ENCODE measurements at places on chromosomes 5 and 9. TPM values are rescaled to one million over a fixed set of nuclear protein-coding genes. Genes with fewer than 3 reads are reported as not detected.

Gene KIF27
- polyA plus RNA-seq, result 8.8 TPM

DNA sequence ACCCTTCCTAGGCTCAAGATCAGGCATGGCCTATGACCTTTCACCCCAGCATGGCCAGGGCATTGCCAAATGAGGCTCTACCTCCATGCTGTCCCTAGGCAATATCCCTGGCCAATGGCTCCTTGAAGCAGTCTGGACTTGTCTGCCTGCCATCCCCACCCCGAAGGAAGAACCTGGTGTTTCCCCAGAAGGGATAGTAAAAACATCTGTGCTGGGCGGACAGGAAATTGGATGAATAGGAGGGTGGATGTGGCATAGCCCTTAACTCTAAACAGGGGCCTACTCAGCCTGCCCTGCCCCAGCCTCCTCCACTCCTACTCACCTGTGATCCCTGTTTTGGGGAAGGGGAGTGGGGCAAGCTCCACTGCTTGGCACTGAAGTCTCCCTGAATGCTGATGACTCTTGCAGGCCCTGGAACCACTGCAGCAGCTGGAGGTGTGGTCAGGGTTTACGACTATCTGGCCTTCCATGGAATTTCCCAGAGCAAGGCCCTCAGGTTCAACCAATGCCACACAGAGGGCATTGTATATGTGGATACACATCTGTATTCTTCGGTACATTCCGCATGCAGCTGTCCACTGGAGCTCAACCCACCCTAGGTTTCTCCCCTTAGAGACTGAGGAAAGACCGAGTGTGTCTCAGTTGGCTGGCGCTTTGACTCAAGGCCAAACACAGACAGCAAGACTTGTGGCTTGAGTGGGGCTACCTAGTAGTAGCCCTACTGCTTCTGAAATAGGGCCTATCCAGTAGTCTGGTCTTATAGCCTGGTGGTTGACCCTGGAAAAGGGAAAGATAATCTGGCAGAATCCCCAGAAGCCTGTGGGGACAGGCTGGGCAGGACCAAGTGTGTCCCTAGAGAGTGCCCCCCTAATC lies 6.4 kb upstream of the P4HA2 start:
- no peak for DNase-seq

Gene COX7C
- 755 TPM for polyA plus RNA-seq

GRCh38 chr9:88605512-88606362 lies 70.8 kb downstream of the NXNL2 start:
- DNase-seq, result peak; percentile 23

GRCh38 chr5:90675222-90675621 lies 116.6 kb downstream of the ADGRV1 start:
- DNase-seq, result no peak

Gene FAM78A
- polyA plus RNA-seq, result 32.3 TPM

Gene DDX4
- polyA plus RNA-seq, result 0.11 TPM

Gene PCDHB14
- 7.0 TPM for polyA plus RNA-seq

Gene CAMK2A
- 46.4 TPM for polyA plus RNA-seq

DNA sequence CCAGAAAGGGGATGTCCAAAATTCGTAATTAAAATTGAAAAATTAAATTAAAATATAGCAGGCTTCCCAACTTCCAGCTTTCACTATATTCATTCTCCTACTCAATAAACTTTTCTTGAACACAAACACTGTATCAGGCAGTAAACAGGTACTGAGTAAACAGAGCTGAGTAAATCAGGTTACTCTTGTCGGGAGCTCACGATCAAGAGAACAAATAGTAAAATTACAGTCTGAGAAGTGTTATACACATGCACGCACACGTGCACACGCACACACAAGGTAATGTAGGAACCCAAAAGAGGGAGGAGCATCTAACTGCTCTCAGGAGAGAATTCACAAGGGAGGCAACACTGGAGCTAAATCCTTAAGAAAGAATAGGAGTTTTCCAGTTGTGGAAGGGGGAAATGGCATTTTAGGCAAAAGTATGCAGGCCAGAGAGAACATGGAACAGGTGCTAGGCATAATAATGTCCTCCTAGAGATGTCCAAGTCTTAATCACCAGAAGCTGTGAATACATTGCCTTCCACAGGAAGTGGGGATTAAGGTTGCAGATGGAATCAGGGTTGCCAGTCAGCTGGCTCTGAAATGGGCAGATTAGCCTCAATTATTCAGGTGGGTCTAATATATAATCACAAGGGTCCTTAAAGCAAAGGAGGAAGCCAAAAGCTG lies 598.8 kb upstream of the BRINP1 start:
- no peak for DNase-seq

GRCh38 chr5:97297063-97297703 lies 114.1 kb upstream of the RIOK2 start:
- peak; percentile 7 for DNase-seq

DNA sequence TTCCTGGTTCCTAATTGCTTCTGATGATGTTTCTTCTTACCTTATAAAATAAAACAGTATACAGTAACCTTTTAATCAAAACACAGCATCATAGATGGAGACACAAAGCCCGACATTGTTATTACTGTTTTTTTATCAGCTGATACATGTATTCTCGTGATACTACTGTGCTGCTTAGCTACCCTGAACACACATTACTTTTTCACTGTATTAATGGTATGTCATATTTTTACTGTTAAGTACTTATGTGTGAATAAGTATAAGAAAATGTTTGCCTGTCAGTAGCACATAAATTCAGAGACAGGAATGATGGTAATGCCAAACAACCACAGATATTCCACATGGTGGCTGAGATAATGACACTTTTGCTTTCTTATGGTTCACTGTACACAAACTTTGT lies 68.7 kb downstream of the RAB24 start:
- DNase-seq, result no peak

DNA sequence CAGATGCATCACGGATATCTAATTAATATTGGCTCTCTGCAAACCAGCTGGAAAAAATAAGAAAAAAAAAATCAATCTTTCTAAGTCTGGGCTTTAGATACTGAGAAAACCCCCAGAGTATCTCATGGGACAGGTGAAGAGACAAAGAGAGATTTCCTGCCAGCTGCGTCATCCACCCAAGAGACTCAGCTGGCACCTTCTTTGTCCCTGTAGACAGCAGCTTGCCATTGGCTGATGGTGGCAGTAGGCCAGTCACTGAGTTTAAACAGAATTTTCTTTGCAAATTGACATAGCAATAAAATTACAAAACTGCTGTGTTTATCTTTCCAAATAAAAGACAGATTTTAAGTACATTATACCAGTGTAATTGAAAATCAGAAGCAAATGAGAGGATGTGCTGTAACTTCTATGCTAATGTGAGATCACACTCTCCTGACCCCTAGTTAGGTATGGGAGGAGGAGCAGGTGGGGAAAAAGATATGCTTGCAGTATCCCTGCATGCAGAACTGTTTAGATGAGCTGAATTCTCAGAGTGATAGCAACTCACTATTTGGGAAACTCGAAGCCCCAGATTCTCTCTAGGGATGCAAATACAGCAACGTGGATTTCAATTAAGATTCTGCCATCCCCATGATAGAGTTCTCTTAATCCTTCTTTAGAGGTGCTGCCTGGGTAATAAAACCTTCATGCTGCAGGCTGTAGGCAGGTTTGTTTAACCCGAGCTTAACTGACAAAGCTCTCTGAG lies 72.2 kb downstream of the NMUR2 start:
- DNase-seq, result no peak

GRCh38 chr5:2887481-2888348 lies 136.2 kb upstream of the IRX2 start:
- no peak for DNase-seq

DNA sequence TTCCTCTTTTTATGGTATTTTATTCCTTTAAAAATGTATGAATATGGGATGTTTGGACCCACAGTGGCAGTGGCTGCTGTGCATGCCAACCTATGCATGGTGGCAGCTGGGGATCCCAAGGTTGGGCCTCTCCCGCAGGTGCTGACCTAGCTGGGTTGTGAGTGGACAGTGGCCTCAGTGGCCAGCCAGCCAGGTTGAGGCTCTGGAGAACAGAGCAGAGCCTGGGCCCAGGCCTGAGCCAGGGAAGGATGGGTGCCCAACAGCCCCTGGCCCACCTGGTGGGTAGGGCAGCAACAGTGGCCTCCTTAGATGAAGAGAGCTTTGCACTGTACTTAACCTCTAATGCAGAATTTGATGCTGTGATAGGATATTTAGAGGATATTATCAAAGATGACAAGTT lies 624.8 kb downstream of the CHSY3 start:
- no peak for DNase-seq

GRCh38 chr5:135824541-135825041 lies 9.9 kb upstream of the SLC25A48 start:
- no peak for DNase-seq

Gene SV2C
- polyA plus RNA-seq, result 0.45 TPM

Gene SLC36A2
- polyA plus RNA-seq, result not detected

DNA sequence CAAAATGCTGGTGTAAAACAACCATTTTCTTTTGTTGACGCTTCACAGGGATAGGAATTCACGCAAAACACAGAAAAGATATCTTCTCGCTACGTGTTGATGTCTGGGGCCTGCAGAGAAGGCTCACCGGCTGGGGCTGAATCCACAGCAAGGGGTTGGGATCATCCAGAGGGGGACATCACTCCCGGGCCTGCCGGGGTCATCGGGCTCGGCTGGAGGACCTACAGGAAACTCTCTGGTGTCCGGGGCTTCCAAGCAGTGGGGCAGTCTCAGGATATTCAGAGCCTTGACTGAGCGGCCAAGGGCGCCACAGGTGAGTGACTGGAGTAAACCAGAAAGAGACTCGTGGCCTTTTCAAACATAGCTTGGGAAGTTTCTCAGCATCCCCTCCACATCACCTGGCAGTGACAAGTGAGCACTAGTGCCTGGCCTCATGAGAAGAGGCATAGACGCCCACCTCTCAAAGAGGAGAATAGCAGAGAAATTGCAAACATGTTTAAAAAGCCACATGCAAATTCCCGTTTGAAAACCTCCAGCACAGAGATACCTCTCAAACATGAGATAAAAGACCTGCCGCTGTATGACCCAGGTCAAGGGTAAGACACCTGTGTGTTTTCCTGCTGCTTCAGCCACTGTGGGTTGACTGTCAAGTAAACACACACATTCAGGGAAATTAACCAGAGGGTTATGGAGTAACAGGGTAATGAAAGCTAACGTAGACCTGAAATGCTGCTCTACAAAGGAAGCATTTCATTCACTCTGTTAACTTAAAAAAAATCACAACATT lies 50.8 kb upstream of the SIMC1 start:
- DNase-seq, result no peak

DNA sequence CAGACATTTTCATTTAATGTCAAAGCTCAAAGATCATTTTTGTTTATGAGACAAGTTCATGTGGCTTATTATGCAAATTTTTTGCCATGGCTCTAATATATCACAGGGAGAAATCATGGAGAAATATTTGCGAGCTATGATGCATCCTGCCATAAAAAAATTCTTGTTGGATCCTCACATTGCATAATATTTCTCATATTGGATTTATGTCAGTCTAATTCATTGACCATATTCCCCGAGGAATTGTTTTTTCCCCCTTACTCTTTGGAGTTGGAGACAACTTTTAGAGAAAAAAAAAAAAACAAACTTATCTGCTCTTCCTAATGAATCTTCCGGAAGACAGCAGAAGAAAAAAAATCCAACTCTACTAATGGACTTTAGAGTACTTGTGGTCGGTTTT lies 4.3 kb downstream of the ZNF462 start:
- no peak for DNase-seq

Gene SLC34A3
- 1.00 TPM for polyA plus RNA-seq

Gene GRPEL2
- 25.9 TPM for polyA plus RNA-seq

- no peak for DNase-seq
Observed at GRCh38 chr5:81189875-81190498, 43.1 kb upstream of the CKMT2 start.

- DNase-seq, result peak; percentile 53
Observed at GRCh38 chr5:134140530-134141201, 26.2 kb downstream of the TCF7 start.

GRCh38 chr5:9350301-9350797 lies 195.5 kb downstream of the SEMA5A start:
- DNase-seq, result no peak

DNA sequence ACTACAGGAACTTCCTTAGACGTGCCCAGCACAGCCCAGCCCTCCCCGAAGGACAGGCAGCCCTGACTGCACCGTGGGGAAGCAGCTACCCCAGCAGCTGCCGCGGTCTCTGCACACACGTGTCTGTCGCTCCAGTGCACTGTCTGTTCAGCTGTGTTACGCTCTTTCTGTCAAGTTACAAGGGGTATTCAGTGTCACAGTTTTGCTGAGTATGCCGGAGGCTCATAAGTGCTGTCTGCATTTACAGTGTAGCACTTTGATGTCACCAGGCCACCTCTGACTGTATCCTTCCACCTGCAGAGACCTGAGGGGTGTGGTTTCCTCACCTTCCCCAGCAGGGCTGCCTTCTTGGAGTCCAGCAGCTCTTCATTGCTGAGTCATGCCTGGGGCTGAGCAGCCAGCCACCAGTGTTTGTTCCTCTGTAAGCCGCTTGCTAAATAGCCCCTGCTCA lies 126.8 kb downstream of the EHMT1 start:
- no peak for DNase-seq

- DNase-seq, result no peak
Observed at GRCh38 chr5:56685503-56686217, 129.7 kb upstream of the MAP3K1 start.

GRCh38 chr5:56480078-56480704 lies 247.1 kb upstream of the ANKRD55 start:
- DNase-seq, result no peak

DNA sequence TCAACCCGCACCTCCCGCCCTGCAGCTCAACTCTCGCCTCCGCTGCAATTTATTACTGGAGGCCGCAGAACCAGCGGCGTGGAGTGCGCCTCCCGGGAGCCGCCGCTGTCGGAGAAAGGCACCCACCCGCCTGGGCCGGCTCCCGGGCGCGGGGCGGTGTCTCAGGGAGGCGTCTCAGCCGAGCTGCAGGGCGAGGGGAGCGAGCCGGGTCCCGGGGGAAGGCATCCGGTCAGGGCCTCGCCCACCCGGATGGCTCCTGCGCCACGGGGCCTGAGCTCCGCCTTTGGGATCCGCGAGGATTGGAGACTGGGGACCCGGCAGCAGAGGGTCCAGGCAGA lies 32.9 kb downstream of the TSPAN17 start:
- DNase-seq, result no peak

DNA sequence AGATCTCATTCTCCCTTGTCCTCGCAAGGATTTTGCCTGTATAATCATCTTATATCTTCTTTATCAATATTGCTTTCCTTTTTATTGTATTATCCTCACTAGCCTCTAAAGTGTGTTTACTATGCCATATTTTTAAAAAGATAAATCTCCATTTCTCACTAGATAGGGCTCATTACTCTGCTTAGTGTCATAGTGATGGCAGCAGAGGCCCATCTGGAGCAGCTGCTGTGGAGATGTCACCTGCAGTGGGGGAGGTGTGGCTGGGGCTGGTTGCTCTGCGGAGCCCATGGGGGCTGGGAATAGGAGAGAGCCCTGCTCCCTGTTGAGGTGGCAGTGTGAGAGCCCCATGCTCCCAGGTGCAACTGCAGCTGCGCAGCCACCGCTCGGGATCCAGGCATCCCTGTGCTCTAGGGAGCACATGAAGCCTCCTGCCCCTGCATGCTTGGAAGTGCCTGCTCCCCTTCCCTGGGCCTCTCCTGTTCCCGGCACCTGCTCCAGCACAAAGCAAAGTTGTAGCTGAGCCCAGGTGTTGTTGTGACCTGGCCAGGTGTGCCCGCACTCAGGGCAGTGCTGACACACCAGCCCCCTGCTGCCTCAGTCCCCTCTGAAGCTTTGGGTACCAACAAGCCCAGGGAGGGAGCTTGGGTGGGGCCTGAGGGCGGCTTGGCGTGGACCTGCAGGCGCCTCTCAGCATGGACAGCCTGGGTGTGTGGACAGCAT lies 144.6 kb upstream of the MRPS30 start:
- DNase-seq, result no peak

Gene NDOR1
- polyA plus RNA-seq, result 7.8 TPM

GRCh38 chr5:154446195-154447088 lies 645 bp downstream of the SAP30L start:
- DNase-seq, result peak; percentile 69

Data from muscle of arm (tissue), 14 donors.